Upper lobe of right lung (tissue), 1 donor: ENCODE measurements at places on chromosomes 4 and X. TPM values are rescaled to one million over a fixed set of nuclear protein-coding genes. Genes with fewer than 3 reads are reported as not detected.

Gene ALB
- 2.9 TPM for total RNA-seq

DNA sequence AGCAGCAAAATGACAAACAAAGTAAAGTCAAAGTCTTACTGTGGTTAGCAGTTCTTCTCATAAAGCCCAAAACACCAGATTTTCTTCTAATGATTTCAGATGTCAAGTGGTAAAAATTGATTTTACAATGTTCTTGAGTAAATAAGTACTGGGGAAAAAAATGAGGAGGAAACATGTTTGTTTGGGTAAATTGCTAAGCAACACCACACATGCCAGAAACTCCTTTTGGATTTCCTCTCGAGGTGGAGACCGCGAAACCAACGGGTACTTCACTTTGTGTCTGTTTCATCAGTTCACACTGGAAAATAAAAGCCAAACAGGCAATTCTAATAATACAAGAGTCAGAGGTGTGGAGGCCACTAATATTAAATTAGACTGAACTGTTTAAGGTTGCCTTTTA, 4.6 kb upstream of the PKD2 start:
- no peak for DNase-seq
- H3K27ac ChIP-seq = no peak overlapping the region
- H3K27me3 ChIP-seq = no peaks in the 10 kb centered on the region
- peaks cover 5% of the 10 kb centered on the region for H3K4me1 ChIP-seq
- H3K36me3 ChIP-seq = no peaks in the 10 kb centered on the region

GRCh38 chrX:100207331-100208024, 202.6 kb downstream of the PCDH19 start:
- no peak overlapping the region for H3K4me3 ChIP-seq
- H3K27me3 ChIP-seq = no peaks in the 10 kb centered on the region
- no peak for DNase-seq
- no peaks in the 10 kb centered on the region for H3K36me3 ChIP-seq
- H3K27ac ChIP-seq = no peak overlapping the region
- no peaks in the 10 kb centered on the region for H3K4me1 ChIP-seq

- DNase-seq = peak; percentile 68
- no peaks in the 10 kb centered on the region for H3K27me3 ChIP-seq
- H3K27ac ChIP-seq = no peak overlapping the region
- H3K4me3 ChIP-seq = no peak overlapping the region
These were observed 65.4 kb downstream of the SOX3 start for GRCh38 chrX:140439476-140439875.

DNA sequence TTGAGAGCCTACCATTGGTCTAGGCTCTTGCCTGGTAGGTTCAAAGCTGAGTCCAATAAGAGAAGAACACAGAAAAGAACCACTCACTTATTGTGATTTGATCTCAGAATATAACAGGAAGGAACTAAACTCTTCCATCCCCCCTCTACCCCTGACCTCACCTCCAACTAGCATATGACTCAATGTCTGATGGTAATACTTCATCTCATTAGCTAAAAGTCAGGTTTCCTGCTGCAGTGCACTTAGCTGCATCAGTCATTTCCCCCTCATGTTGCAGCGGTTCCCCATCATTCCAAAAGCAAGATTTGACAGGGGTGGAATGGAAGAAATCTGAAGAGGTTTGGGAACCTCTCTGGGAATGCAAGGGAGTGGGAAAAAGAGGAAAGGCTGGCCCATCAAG, 289.5 kb downstream of the SMARCA1 start:
- H3K27ac ChIP-seq = no peak overlapping the region
- DNase-seq = no peak
- H3K36me3 ChIP-seq = no peaks in the 10 kb centered on the region
- no peaks in the 10 kb centered on the region for H3K27me3 ChIP-seq
- H3K4me1 ChIP-seq = no peaks in the 10 kb centered on the region
- H3K4me3 ChIP-seq = no peak overlapping the region

DNA sequence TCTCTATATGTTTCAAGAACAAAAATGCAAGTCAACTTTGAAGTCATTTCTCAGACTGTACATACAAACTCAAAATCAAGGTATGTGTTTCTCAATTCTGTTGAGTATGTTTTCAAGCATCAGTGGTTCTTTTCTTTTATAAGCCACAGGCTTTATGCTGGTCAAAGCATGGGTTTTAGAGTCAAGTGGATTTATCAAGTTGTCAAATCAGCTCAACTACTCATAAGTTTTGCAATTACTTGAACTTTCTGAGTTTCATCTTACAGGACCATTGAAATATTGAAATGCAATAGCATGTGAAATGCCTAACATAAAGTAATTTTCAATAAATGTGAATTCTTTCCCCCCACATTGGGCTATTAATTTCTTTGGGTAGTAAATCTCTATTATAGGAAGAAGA, 239.9 kb upstream of the DKK2 start:
- DNase-seq = no peak
- no peak overlapping the region for H3K4me3 ChIP-seq
- no peaks in the 10 kb centered on the region for H3K27me3 ChIP-seq
- no peak overlapping the region for H3K27ac ChIP-seq
- H3K36me3 ChIP-seq = no peaks in the 10 kb centered on the region
